ENCODE measurements at places on chromosomes 5 and 9.

GRCh38 chr5:142482207-142482606 is 157.4 kb upstream of the SPRY4 start:
- DNase-seq: no peak

DNA sequence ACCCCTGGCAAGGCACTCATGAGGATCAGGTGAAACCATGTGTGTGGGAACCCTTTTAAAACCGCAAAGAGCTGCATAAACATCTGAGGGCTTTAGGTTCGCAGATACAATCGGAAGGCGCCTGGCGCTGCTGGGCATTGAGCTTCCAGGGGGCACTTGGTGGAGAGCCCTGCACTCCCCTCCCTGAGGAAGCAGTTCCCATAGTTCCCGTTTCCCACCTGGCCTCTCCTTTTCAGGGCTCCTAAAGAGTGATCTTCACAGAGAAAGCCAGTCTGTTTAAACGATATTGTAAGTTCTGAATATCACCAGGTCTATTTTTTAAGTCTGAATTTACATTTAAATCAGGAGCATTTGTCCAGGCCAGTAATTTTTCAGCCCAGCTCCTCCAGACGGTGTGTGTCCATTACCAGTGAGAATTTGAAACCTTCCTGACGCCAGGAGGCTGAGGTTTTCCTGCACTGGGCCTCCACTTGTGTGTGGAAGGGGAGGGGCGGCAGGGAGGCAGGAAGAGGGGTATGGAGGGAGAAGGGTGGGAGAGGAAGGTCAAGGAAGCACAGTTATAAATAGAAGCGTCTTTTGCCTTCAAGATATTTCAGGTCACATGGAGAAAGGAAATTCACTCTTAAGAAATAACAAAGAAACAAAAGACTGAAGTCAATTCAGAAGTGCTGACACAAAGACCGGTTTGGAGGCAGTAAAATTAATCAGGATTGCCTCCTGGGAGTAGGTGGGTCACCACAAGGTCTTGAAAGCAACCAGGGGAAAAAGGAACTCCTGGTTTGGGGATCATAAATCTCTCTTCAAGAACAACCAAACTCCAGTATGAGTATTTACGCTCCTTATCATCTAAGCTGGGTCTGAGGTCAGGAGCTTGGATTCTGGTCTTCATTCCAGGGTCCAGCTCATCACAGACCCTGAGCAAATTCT is 14.3 kb upstream of the MGAT1 start:
- DNase-seq: peak; percentile 87

- DNase-seq: no peak
These were observed 59.3 kb downstream of the SVEP1 start for GRCh38 chr9:110520120-110520701.

DNA sequence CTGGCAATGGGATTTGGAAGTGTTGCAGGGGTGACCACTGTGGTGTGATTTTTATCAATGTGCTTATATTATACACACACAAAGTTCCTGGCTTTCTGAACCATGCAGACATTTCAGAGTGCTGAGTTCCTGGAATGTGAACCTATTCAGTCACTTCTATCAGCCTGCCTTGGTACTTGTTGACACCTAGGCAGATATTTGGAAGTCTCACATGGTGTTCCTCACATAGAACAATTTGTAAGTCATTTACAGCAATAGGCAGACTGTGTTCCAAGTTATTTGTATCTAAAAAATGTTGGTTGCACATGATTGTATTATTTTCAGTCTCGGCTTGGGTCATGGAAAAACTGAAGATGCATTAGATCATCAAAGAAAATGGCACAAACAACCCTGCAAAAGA is 182.2 kb downstream of the SREK1 start:
- no peak for DNase-seq

- DNase-seq: no peak
These were observed 68.7 kb downstream of the SEMA4D start for GRCh38 chr9:89428901-89429890.

GRCh38 chr9:6195714-6196360 is 19.8 kb upstream of the IL33 start:
- no peak for DNase-seq

GRCh38 chr9:130042406-130042884 is 544 bp downstream of the FNBP1 start:
- DNase-seq: no peak

DNA sequence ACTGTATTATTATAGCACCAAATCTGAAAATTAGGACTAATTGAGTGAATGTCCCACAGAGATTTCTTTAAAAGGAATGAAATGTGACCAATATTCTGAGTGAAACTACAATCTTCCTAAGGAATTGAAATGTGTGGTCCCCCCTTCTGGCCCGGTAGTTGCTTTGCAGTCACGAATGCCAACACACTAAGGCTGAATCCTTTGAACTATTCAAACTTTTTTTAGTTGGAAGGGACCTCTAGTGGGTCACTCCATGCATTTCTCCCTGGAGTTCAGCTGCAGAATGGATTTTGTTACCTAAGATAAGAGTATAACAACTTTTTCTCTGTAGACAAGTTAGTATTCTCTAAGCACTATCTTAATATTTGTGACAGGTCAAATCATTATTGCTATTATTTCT is 2.8 kb downstream of the CDH6 start:
- DNase-seq: peak; percentile 91

GRCh38 chr9:12988258-12988657 is 213.4 kb downstream of the LURAP1L start:
- DNase-seq: no peak
